ENCODE measurements at places on chromosomes 5 and 9.

GRCh38 chr9:119662329-119662728 lies 293.1 kb upstream of the BRINP1 start:
- DNase-seq, result no peak

DNA sequence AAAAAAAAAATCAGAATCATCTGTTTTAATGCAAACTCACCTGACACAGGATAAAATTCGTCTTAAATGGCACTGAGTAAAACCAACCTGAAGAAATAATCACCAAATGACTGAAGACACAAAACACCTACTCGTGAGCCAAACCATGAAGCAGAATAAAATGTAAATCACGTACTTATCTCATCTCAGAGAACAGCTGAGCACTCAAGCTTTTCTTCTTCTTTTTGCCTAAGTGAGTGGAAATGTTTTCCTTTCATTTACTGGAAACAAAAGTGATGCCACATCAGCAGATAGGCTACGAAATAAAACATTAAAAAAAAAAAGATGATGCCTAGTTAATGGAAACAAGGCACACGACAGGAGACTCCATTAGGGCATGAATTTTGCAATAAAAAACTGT lies 36.4 kb downstream of the ATPSCKMT start:
- no peak for DNase-seq

- no peak for DNase-seq
Observed at GRCh38 chr9:136860933-136861873, 4.9 kb downstream of the EDF1 start.

DNA sequence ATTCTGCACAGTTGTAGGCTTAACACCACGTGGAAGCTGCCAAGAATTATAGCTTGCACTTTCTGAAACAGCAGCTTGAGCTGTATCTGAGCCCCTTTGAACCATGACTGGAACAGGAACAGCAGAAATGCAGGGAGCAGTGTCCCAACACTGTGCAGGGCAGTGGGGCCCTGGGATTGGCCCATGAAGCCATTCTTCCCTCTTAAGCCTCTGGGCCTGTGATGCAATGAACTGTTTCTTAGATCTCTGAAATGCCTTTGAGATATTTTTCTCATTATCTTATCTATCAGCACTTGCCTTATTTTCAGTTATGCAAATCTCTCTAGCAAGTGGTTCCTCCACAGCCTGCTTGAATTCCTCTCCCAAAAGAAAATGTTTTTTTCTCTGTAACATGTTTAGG lies 87.0 kb upstream of the MTAP start:
- no peak for DNase-seq

DNA sequence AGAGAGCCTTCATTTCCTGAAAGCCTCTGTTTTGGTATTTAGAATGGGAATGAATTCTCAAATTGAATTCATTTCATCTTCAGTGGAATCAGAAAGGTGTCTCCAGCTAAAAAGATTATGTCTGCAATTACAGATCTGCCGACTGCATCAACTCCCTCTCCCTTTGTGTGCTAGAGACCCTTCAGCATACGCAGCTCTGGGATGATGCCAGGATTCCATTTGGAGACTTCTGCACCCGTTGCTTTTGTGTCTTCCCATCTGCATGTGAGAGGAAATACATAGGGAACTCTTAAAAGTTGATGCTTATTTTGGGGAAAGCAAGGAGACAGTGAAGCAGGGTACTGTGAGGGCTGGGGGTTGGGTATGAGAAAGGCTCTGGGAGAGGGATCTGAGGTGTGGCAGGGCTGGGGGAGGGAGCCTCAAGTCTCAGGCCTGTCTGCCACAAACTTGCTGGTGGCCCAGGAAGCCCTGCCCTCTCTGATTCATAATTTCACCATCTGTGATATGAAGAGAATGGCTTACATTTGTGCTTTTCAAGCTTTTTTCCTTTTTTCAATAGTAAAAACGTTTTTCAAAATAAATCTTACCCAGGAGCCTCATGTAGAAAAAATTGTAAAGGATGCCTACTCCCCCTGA lies 89.7 kb upstream of the SAP30L start:
- no peak for DNase-seq

- DNase-seq, result no peak
Observed at GRCh38 chr5:120817044-120817985, 353.2 kb downstream of the PRR16 start.

DNA sequence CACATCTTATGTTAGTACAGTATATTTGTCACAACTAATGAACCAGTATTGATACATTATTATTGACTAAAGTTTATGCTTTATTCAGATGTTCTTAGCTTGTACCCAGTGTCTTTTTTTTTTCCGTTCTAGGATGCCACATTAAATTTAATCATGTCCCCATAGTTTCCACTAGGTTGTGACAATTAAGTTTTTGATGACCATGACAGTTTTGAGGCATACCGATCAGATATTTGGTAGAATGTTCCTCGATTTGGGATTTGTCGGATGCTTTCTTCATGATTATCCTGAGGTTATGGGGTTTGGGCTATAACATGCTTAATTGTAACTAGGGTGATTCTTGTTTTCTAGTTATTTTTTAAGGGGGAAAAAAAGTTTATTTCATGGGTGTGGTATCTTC lies 22.6 kb downstream of the PRRC2B start:
- no peak for DNase-seq

GRCh38 chr5:112870966-112871365 lies 9.9 kb downstream of the SRP19 start:
- DNase-seq, result no peak

- DNase-seq, result no peak
Observed at GRCh38 chr9:28378231-28378630, 805.0 kb upstream of the C9orf72 start.

- no peak for DNase-seq
Observed at GRCh38 chr5:143896516-143896915, 84.6 kb downstream of the HMHB1 start.

GRCh38 chr9:113895526-113895925 lies 19.4 kb downstream of the ZNF618 start:
- DNase-seq, result no peak

Data from omental fat pad (tissue), 4 donors.